ENCODE measurements at places on chromosomes 3 and 15.
A peak's percentile ranks its signal among the peaks of the same experiment; 100 is the strongest.

GRCh38 chr15:92161039-92161670, 232.5 kb upstream of the ST8SIA2 start:
- DNase-seq: peak; percentile 38

- DNase-seq: no peak
Measured at GRCh38 chr3:175198991-175199783, 340.1 kb downstream of the NAALADL2 start.

DNA sequence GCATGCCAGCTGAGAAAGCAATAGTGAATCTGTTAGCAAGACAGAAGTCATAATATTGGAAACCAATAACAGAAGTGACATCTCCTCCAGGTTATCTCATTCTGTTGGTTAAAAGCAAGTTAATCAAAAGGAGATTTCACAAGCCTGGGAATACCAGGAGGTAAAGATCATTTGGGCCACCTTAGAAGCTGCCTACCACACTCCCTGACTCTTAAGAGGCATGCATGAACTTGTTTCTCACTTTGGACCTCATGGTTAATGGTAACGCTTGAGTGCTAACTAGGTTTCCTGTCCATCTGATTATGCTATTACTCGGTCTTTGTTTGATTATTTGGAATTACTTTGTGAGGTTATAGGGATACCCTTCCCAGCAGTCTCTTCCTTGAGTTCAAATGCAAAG, 650.8 kb upstream of the SGO1 start:
- DNase-seq: no peak

- DNase-seq: peak; percentile 49
Measured at GRCh38 chr3:38662544-38662943, 13.1 kb upstream of the SCN5A start.

DNA sequence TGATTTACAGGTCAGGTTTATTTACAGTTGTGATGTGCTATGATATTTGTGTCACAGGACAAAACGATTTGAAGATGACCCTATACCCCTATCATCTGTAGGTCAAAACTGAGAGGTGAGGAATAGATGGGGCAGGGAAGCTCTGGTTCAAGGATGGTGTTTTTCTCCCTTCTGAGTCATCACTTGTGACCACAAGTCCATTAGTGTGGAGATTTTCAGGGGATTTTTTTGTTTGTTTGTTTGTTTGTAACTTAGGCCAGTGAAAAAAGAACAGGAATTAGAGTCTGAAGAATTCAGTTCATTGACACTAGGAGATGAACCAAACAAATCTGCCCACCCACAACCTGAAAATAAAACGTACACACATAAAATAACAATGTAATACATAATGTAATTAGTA, 62.7 kb upstream of the FAM98B start:
- no peak for DNase-seq
